NCI-H1694 treated with DMSO at 0.1 percent for 48 hours (cell line): ENCODE measurements at places on chromosomes 13 and 19.

GRCh38 chr13:79626924-79627323 is 146.0 kb downstream of the NDFIP2 start:
- no peak for DNase-seq

GRCh38 chr13:39561971-39562370 is 41.0 kb downstream of the LHFPL6 start:
- no peak for DNase-seq

DNA sequence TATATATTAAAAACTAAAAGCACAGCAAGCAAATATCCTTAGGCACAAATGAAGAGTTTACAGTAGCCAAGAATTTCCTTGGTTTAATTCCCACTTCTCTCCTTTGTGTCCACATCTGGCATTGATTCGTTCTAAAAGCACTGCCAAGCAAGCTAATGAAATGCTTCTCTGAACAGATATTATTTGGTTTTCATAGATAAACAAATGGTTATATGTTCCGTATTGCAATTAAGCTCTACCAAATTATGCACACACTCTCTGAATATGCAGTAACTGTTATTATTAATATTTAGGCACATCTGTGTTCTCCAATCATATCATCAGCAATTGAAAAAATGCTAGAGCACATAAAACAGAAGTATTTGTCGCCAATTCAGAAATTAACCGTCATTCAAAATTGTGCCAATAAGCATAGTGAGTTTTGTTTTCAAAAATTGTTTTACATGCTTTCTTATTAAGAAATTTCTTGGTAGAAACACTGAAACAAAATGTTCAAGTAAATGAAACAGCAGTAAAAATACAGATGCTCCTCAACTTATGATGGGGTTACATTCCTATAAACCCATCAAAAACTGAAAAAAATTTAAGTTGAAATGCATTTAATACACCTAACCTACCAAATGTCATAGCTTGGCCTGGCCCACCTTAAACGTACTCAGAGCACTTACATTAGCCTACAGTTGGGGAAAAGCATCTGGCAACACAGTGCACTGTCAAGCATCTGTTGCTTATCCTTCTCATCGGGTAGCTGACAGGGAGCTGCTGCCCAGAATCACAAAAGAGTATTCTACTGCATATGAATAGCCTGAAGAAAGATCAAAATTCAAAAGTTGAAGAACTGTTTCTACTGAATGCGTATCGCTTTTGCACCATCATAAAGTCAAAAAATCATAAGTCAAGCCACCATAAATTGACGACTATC is 2134.7 kb downstream of the PCDH9 start:
- DNase-seq = peak; percentile 39

DNA sequence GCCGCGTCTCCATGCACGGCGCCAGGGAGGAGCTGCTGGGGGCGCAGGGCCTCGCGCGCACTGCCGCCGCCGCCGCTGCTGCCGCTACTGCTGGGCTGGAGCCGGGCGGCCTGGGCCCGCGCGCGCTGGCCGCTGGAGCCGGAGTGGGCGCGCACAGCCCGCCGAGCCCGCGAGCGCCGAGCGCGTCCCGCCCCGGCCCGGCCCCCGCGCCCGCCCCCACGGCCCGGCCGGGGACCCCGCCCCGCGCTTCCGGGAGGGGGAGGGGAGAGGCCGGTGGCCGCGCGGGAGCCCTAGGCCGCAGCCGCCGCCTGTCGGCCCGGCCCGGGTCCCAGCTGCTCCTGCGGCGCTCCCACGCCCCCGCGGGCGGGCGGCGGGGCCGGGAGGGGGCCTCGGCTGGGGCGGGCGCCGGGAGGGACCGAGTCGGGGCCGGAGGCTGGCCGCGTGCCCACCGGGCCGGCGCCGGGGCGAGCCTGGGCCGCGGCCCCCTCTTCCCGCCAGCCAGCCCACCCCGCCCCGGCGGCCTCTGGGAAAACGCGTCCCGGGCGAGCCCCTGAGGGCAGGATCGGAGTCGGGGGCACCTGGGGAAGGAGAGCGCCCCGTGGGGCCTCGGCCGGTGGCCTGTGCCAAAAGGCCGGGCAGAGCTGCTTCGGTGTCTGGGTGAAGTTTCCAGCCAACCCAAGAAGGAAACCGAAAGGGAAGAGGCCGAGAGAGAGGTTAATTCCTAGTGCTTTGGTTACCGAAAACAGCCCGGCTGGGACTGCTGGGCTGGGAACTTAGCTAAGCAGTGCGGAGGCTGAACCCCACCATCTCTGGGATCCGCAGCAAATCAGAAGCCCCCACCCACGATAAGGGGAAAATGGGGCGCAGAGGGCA is at the start of gene STK24:
Gene STK24, minus strand, starts transcription at position 145 of the 873 bp plus-strand sequence. CDS start 321 bp downstream, outside the sequence.
- no peak for DNase-seq

DNA sequence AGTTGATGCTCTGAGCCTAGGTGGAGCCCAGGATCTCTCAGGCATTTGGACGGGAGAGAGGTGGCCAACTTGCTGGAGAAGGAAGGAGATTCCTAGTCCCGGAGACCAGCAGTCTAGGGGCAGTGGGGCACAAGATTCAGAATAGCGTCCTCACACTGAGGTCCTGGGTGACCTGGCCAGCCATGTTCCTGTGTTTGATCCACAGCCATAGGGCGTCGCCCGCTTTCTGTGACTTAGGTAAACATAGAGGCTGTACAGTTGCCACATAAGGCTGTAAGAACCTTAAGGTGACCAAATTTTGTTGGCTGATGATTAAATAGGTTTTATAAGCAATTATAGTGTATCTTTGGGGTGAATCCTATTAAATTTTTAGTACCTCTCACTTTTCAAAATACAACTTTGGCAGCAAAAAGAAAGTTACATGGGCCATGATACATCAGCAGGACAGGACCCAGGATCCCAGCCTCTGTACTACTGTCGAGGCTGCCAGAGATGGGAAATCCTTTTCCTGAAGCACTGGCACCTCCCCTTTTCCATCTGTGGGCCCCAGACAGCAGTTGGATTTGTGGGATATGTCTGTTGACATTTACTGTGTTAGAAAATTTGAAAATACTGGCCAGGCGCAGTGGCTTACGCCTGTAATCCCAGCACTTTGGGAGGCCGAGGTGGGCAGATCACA is 37.5 kb downstream of the TSSK6 start:
- DNase-seq = no peak

- no peak for DNase-seq
These were observed 11.0 kb downstream of the CTU1 start for GRCh38 chr19:51097166-51097738.

DNA sequence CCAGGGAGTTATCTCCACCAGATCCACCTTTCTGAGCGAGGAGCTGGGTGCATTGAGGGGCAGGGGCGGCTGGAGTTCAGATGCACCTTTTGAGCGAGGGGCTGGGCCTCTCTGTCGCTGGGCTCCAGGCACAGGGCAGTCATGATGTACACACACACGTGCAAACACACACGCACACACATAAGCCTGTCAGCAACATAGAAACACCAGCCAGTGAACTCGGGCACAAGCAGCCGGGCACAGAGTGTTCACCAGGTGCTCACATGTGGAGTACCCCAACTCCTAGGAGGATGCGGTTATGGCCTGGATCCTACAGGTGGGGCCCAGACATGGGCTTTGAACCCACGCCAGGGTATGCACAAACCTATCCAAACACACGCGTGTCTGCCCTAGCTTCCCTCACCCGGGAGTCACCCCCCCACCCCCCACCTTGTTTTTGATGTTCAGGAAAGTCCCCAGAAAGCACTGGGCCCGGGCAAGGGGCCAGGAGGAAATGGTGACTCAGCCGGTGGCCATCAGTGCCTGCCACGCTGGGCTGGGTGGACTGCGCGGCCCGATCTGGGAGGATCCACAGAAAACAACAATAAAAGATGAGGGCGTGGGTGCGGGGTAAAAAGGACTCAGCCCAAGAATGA is 13.3 kb downstream of the ARRDC2 start:
- no peak for DNase-seq

- DNase-seq = no peak
These were observed 4.6 kb downstream of the PROZ start for GRCh38 chr13:113162783-113163685.

GRCh38 chr13:21326155-21327031 is 132.7 kb downstream of the ZDHHC20 start:
- no peak for DNase-seq

DNA sequence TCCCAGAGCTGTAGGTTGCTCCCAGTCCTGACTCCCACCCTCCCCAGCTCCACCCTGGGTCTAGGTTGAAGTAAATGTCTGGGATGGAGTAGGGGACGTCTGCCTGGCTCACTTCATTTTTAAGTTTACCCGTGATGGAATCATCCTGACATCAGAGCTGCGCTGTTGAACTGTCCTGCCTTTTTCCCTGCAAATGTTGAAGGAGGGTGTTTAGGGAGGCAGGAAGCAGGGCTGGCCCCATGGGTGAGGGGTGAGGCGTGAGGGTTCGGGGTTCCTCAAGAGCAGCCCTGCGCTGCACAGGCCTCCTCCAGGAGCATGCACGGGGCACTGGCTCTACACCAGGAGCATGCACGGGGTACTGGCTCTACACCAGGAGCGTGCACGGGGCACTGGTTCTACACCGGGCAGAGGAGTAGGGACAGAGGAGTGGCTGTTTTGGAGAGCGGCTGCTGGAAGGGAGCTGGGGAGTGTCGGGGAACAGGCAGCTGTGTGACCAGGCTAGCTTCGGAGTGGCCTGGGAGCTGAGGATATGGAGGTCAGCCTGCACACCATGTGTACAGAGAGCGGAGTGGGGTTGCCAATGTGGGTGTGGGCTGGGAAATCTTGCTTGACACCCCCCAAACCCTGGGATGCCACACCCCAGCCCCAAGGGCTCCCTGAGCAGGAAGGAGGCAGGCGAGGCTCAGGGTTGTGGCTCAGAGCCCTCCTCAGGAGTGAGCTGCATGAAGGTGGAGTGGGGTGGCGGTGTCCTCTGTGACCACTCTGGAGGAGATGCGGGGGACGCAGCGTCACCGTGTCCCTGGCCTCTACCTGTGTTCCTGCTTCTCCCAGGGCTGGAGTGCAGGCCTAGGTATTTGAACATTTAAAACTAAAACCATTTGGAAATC is 63.3 kb downstream of the GPR12 start:
- no peak for DNase-seq

DNA sequence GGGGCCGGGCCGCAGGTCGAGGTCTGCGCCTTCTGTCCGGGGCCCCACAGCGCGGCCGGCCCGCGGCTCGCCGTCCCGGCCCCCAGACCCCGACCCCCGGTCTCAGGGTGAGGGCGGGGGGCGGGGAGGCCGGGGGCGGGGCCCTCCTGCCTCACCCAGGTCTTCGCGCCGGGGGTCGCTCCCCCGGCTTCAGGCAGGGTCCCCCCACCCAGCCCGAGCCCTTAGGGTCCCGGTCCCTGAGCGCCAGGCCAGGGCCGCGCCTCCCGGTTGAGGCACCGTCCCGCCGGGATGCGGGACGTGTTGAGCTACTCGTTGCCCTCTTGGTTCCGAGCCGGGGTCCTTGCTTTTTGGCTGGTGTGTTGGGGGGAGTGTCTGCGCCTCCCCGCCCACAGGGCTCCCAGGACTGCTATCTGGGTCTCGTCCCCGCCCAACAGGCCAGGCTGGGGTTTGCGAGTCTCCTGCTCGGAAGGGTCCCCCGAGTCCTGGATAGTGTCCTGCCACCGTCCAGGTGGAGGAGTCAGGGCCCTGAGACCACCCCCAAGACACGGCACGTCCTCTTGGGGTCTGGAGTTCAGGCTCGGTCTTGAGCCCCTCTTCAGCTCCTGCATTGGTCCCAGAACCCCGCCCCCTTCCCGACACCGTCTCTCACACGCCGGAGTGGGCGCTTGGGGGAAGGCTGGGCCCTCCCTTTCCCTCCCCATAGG is 452 bp downstream of the PIAS4 start:
- DNase-seq = no peak

DNA sequence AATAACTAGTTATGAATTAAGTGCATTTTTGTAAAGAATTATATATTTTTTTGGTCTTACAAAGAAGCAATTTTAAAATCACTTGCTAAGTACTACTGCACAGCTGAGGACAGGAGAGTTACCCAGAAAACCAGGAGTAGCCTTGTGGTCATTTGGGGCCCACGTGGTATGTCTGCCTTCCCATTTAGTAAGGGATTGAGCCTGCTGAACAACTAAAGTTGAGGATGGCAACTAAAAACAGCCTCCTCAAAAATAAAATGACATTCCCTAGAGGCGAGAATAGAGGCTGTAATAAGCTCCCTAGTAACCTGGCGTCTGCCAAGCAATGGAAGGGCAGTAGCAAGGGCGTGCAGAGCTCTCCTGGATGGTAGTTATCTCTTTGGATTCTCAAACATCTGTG is 36.3 kb downstream of the DOCK9 start:
- no peak for DNase-seq

GRCh38 chr13:58087566-58087965 is 456.0 kb downstream of the PCDH17 start:
- no peak for DNase-seq

- DNase-seq = peak; percentile 50
These were observed 3.0 kb upstream of the AKAP8L start for GRCh38 chr19:15421721-15422260.

- DNase-seq = no peak
These were observed 894.3 kb downstream of the DIAPH3 start for GRCh38 chr13:59269476-59269875.

- DNase-seq = no peak
These were observed 122.3 kb upstream of the RNF113B start for GRCh38 chr13:98299235-98299965.

GRCh38 chr13:93227878-93228642 is 1.5 kb downstream of the GPC6 start:
- peak; percentile 85 for DNase-seq
